ENCODE measurements at places on chromosomes 11 and 22.

- no peak for DNase-seq
Measured at GRCh38 chr22:33535937-33536875, 384.1 kb downstream of the LARGE1 start.

DNA sequence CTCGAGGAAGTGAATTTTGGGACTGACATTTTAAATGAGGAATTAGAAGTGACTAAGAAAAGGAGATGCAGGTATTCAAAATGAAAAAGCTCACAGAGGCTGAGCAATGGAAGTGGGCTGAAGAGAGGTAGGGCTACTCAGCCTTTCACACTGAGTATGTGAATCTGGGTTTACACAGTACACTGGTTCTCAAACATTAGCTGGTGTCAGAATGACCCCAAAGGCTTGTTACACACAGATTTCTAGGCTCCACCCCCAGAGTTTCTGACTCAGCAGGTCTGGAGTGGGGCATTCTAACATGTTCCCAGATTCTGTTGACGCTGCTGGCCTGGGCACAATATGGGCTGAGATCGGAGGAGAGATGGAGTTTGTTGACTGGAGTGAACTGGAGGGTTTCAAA, 32.8 kb downstream of the CADM1 start:
- DNase-seq = no peak

- no peak for DNase-seq
Measured at GRCh38 chr11:134074346-134074745, 5.5 kb downstream of the JAM3 start.

- DNase-seq = no peak
Measured at GRCh38 chr11:66719111-66719872, 9.7 kb downstream of the SPTBN2 start.

DNA sequence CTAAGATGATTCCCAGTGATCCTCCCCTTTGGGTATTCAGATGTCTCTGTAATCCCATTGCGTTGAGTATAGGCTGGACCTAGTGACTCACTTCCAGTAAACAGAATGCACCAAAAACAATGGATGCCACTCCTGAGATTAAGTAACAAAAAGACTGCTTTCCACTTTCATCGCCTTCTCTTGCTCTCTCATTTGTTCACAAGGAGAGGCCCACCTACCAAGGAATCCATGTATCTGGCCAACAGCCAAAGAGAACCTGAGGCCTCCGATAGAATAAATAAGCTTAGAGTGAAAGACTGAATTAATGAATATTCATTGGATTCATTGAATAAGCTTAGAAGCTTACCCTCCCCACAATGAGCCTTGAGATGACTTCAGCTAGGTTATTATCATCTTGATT, 454.6 kb downstream of the KCNA4 start:
- no peak for DNase-seq

- DNase-seq = no peak
Measured at GRCh38 chr22:31728857-31729256, 21.1 kb downstream of the PRR14L start.

- DNase-seq = no peak
Measured at GRCh38 chr11:32118025-32118974, 27.4 kb downstream of the RCN1 start.

DNA sequence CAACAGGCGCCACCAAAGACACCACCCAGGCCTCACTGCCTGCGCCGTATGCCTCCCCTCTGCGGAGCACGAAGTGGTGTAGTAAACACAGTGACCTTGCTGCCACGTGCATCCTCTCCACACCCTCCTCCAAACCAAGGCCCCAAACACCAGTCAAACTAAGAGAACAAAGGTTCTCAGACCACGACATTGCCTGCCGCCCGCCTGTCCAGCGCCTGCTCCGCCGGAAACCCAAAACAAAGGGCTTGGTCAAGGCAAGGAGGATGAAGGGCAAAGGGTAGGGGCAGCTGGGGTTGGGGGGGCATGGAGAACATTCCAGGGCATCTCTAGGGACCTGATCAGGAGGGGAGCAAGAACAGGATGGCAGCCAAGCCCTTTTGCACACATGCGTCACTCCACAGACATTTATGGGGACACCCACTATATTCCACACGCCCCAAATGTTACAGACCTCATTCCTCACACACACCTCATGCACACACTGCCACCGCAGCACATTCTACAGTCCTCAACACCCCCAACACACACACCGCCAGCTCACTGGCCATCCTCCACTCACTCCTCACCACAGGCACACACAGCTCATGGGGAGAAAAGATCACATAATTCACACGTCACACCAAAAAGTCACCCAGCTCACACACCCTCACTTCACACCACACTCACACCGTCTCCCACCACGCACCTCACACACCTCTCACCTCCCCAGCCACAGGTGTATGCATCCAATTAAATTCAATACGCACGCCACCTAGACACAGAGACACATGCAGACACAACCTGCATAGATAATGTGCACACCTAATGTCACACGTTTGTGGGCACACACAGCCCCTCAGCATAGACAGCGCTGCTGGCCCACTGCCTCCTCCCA, 34.5 kb downstream of the PDE2A start:
- no peak for DNase-seq

DNA sequence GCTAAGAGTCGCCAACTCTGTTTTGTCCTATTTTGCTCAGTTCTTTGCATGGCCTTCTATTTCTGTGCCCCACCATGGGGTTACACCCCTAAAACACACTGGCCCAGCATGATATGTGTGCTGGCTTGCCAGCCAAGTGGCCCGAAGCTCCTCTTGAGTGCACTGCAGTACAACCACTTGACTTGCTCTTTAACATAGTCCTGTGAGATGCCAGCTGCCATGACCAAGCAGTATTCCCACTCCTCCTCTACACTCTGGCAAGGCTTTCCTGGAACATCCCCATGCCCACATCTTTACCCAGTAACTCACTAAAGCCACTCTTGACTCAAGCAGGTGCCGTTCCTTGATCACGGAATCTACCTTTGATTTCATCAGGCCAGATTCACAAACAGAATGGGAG, 102.9 kb upstream of the GAL start:
- DNase-seq = no peak

DNA sequence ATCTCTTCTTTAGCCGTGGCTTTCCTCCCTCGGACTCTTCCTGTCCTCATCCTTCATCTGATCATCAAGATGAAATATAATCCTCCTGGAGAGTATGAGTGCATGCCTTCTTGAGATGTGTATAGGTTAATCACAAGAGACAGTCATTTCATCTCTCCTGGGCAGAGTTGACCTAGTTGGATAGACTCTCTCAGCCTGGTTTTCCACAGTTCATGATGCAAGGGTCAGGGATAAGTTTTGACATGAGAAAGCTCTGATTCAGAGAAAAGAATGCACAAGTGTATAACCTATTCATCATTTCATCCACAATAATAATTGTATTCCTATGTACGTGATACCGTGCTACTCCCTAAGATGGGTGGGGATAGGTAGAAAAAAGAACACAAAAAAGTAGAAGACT, 33.2 kb upstream of the CCDC90B start:
- DNase-seq = no peak

- DNase-seq = no peak
Measured at GRCh38 chr11:129315781-129316579, 59.7 kb upstream of the BARX2 start.

GRCh38 chr11:72265951-72266350, 22.0 kb upstream of the PHOX2A start:
- no peak for DNase-seq

GRCh38 chr11:31764766-31765165, 46.4 kb downstream of the PAX6 start:
- DNase-seq = no peak

DNA sequence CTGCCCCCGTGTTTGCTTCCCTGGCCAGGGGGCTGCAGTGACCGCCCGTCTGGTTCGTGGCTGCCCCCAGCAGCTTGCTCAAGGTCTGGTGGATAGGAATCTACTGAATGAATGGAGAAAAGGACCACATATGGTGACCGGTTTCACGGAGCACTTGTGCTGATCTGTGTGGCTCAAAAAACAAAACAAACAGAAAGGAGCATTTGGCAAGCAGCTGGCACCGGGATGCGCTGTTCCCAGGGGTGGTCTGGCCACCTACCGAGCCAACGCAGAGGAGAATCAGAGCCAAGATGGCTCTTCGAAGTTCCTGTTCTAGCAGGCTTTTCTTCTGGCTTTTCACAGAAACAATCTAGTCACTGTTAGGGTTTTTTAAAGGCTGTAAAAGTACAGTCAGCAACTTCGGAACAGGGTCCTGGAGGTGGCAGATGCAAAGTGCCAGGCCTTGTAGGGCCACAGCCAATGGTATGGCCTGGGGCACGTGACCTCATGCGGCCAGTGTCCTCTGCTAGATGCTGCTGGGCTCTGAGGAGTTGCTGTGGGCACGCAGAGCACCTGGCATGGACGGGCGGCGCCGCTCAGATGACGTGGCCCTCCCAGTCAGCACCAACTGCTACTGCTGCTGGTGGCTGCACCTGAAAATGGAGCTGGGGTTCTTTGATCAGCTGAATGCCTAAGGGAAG, 27.3 kb upstream of the PACSIN2 start:
- no peak for DNase-seq

GRCh38 chr11:96314326-96315020, 28.5 kb downstream of the MAML2 start:
- DNase-seq = no peak

GRCh38 chr22:30351226-30351625, 5.5 kb downstream of the SF3A1 start:
- no peak for DNase-seq

DNA sequence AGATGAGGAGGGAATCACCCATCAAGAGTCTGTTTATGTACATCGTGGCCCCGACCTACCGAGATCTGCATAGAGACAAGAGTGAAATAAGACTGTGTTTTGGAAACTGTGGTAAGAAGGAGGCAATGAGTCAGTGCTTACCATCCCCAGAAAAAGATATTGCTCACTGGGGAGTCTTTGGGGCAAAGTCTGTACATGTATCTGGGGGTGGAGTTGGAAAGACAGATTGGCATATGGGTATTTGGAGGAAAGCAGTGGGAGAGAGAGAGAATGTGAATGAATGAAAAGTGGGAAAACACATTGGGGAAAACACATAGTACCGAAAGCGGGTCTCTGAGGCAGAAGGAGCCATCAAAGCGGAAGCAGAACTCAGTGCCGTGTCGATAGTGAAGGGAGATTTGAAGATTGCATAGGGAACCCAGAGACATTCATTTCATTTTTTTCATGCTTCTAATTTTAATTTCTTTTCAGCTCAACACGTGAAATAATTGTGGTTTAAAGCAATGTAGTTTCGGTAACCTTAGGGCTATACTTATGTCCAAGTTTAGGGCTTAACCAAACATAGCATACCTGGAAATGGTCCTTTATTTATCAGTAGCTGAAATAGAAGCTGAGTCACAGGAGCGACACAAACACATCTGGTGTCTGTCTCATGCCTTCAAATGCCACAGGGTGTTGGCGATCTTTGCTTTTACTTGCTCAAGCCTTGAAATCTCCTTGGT, 98.6 kb upstream of the CD44 start:
- no peak for DNase-seq

- peak; percentile 94 for DNase-seq
Measured at GRCh38 chr11:19116971-19117759, at the start of gene ZDHHC13. Gene ZDHHC13 (plus strand): TSS chr11:19117168. CDS start chr11:19117250, 82 bp downstream.

GRCh38 chr11:78808923-78809322, 234.3 kb upstream of the NARS2 start:
- DNase-seq = no peak

- no peak for DNase-seq
Measured at GRCh38 chr11:109071712-109072524, 350.1 kb upstream of the C11orf87 start.

DNA sequence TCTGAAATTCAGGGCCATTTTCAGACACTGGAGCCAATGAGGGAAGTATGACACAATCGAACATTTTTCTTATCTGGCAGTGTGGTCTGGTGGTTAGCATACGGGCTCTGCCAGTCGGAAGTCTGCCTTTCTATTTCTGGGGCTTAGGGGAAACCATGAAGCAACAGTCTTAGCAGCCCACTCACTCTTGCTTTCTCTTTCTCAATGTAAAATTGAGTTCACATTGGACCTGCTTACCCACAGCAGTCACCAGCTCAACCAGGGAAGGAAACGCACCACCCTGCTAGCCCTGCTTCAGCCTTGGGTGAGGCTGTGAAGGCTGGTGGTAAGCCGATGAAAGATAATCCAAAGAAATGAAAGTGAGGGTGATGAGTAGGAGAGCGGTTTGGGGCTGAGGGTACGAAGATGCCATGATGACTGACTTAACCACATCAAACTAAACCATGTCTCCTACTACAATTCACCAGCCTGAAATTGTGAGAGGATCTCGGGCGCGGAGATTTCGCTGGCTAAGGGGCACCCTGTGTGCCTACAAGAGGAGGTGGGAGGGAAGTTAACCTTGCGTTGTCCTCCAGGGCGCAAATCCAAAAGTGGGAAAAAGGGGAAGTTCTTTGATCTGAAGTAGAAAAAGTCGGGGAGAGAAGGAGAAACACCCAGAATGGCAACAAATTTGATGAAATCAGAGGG, 2.0 kb upstream of the LMO2 start:
- peak; percentile 63 for DNase-seq

DNA sequence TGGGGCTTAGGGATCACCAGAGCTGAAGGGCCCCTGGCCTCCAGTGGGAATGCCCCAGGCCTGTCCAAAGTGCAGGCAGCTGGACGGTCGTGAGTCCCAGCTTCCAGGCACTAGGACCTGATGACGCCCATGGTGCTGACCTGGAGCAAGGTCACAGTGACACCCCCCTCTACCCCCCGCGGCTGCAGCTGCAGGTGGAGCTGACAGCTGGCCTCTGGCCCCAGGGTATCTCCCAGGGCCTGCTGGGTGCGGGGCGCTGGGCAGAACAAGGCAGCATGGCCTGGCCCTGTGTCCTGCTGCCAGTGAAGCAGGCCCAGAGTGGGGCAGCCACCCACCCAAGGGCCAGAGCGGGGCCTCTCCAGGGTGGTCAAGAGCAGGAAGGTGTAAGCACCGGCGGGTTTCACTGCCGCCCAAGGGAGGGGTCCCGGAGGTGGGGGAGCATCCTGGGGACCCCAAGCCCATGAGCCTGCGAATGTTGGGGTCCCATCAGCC, 553 bp upstream of the TCIRG1 start:
- no peak for DNase-seq

GRCh38 chr11:124754309-124754708, 2.3 kb upstream of the VSIG2 start:
- no peak for DNase-seq

GRCh38 chr22:25134451-25134850, 65.2 kb upstream of the CRYBB3 start:
- DNase-seq = no peak

DNA sequence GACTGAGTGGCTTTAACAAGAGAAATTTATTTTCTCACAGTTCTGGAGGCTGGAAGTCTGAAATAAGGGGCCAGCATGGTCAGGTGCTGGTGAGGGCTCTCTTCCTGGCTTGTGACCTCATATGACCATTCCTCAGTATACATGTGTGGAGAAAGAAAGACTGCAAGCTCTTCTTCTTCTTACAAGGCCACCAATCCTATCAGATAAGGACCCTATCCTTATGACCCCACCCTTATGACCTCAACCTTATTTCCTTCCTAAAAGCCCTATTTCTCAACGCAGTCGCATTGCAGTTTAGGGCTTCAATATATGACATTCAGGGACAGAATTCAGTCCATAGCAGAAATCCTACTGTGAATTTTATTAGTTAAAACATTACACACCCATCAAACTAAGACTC, 124.4 kb upstream of the RAG2 start:
- no peak for DNase-seq
